CD8-positive, alpha-beta memory T cell (primary cell): ENCODE measurements at places on chromosomes 1 and 21. TPM values are rescaled to one million over a fixed set of nuclear protein-coding genes. Genes with fewer than 3 reads are reported as not detected.

Gene CFAP74
- not detected for polyA plus RNA-seq

Gene TFF2
- not detected for polyA plus RNA-seq

Gene CELA3A
- polyA plus RNA-seq, result not detected

Gene C1QC
- polyA plus RNA-seq, result not detected

Gene FCRLA
- polyA plus RNA-seq, result not detected

Gene LMX1A
- not detected for polyA plus RNA-seq

Gene DIO1
- not detected for polyA plus RNA-seq

Gene PTPN22
- 83.2 TPM for polyA plus RNA-seq

Gene OR2L3
- not detected for polyA plus RNA-seq

Gene BATF3
- polyA plus RNA-seq, result 0.84 TPM

Gene SPATA6
- polyA plus RNA-seq, result 1.6 TPM

Gene RAB25
- polyA plus RNA-seq, result 0.76 TPM

Gene LEMD1
- not detected for polyA plus RNA-seq

Gene CLDN17
- polyA plus RNA-seq, result not detected

Gene LIN9
- polyA plus RNA-seq, result 3.5 TPM

Gene ARHGEF10L
- not detected for polyA plus RNA-seq

Gene RGS1
- polyA plus RNA-seq, result 82.9 TPM

Gene C8B
- polyA plus RNA-seq, result not detected

Gene LDLRAD2
- polyA plus RNA-seq, result not detected

Gene FCRL1
- 0.54 TPM for polyA plus RNA-seq

Gene FCRL5
- polyA plus RNA-seq, result not detected

Gene RUNX1
- polyA plus RNA-seq, result 22.0 TPM

Gene TMPRSS2
- polyA plus RNA-seq, result not detected

Gene S100A7A
- polyA plus RNA-seq, result not detected

Gene LCE3E
- not detected for polyA plus RNA-seq

Gene NPL
- polyA plus RNA-seq, result 8.5 TPM

Gene CRNN
- not detected for polyA plus RNA-seq

Gene FAM110D
- polyA plus RNA-seq, result not detected

Gene LRRC41
- 49.9 TPM for polyA plus RNA-seq

Gene KLHL20
- polyA plus RNA-seq, result 25.7 TPM

Gene PDE9A
- polyA plus RNA-seq, result 1.7 TPM
